ENCODE measurements at places on chromosomes 6 and 20.

DNA sequence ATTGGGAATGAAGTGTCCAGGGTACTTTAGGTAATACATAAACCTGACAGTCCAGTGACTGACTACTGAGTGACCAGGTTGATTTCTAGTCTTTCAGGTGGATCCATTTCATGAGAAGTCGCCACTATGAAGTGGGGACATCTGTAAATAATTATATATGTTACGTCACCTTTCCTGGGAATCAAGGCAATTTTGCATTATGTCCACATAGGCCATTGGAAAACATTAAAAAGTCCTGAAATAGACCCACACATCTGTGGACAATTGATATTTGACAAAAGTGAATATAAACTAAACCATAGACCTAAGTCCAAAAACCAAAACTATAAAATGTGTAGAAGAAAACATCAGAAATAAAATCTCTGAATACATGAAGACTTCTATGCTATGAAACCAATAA lies 231.5 kb downstream of the C6orf118 start:
- no peak for DNase-seq

DNA sequence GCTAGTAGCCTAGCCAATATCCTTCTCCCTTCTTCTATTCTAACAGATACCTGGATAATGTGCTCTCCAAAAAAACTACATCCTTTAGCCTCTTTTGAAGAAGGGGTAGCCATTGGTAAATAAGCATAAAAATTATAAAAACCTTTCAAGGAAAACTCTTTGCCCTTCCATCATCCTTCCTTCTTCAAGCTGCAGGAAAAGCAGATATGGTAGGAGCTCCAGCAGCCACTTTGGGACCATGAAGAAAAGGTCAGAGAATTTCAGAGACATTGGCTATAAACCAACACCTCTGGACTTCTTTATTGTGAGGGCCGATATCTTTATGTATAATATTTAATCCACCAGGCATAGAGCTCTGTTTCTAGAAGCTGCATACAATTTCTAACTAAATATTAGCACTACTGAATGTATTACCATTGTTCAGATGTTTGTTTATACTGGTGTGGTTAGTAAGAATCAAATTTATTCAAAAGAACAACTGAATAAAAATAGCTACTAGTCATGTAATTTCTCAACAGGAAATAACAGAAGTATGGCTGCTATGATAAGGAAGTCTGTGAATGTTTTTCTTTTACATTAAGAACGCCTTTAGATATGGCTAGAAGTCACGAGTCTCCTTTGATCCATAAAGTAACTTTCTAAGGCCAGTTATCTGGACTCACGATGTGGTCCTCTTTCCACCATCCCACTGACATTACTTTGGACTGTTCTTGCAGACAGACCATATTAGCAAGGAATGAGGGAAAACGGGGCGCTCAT lies 32.2 kb downstream of the MYLK4 start:
- no peak for DNase-seq

- DNase-seq: no peak
Observed at GRCh38 chr6:85126485-85127167, 323.3 kb upstream of the NT5E start.

DNA sequence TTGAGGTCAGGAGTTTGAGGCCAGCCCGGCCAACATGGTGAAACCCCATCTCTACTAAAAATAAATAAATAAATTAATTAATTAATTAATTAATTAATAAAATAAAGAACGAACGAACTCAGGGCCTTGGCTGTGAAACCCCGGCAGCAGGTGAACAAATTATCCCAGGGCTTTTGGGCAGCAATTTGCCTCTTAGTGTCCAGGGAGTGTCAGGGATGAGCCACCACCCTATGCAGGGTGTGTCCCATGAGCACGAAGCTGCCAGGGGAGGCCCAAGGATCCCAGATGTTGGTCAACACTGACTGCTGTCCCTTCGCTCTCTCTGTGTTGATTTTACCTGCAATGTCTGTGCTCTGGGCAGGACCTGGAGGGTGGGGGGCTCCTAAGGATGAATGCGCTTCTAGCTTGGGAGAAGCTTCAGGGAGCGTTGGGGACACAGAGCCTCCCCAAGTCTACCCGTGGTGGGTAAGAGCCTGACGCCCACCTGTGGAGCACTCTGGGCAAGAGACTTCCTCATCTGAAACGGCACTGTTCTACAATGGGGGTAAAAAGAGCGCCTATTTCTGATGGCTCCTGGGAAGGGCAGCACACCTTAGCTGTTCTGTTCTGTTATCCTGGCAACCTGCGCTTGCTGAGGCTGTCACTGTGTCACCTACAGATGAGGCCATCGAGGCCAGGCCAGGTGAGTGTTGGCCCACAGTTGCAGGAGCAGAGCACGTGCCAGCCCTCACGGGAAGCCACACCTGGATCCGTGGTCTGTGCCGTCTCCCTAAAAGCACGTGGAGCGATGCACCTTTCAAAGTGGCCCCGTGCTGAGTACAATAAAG lies 125.5 kb upstream of the CDH4 start:
- DNase-seq: no peak

GRCh38 chr6:31734821-31735406 lies 1.4 kb downstream of the CLIC1 start:
- peak; percentile 81 for DNase-seq

GRCh38 chr6:167726043-167726621 lies 100.6 kb upstream of the AFDN start:
- no peak for DNase-seq

- DNase-seq: no peak
Observed at GRCh38 chr20:64216036-64216435, 39.5 kb upstream of the PCMTD2 start.

DNA sequence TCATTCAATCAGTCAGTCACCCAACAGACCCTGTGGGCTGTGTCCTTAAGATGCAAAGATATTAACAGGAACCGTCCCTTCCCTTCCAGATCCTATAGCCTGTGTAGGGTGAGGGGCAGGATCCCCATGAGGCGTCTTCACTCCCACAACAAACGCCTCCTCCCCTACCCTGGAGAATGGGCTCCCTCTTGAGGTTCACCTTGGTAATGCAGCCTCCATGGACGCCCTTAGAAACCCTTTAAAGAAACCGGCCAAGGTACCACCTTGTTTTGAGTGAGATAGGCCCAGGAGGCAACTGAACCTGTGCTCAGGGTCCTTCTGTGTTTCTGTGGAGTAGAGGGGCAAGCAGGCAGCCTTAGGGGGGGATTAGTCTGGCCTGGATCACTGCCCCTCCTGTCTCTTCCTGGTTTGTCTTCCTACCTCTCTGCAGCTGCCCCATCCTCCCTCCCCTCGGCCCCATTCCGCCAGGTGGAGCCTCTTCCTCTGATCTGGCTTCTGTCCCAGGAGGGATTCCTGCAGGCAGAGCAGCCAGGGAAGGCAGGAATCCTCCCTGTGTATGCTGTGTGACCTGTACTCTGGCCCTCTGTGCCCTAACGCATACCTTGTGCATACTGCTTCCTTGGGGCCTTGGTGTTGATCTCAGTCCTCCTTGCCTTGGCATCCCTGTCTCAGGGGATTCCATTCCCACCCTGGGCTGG lies 6.6 kb upstream of the GUCA1A start:
- DNase-seq: peak; percentile 79

Measured in CD4-positive, alpha-beta T cell treated with Interleukin-10 for 1 hour (primary cell).